Activated T-helper 2 cell treated with anti-CD3 and anti-CD28 coated beads, Interferon-gamma antibody, Interleukin-2, Interleukin-4, amounts not matched to agents 10 μg/mL and 5 μg/mL and 100 μg/mL, durations not matched to agents 14 hours and 24 hours and 36 hours (primary cell): ENCODE measurements at places on chromosomes 5 and 9.

- DNase-seq, result no peak
These were observed 36.4 kb downstream of the GGTA1 start for GRCh38 chr9:121463026-121463807.

DNA sequence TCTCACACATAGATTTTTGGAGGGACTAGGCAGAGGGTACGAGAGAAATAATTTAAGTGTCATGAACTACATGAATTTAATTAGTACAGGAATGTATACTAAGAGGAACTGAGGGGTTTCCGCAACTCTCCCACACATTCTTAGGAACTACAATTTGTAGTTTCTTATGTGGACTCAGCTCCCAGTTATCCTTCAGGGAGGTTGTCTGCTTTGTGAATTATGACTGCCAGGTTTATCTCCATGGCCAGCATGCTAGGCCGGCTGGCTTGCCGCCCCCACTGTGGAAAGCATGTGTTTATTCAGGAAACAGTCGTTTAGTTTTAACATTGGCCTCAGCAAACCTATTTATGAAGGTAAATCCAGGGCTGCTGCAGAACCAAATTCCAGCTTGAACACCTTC, 415.0 kb downstream of the KCTD16 start:
- no peak for DNase-seq

DNA sequence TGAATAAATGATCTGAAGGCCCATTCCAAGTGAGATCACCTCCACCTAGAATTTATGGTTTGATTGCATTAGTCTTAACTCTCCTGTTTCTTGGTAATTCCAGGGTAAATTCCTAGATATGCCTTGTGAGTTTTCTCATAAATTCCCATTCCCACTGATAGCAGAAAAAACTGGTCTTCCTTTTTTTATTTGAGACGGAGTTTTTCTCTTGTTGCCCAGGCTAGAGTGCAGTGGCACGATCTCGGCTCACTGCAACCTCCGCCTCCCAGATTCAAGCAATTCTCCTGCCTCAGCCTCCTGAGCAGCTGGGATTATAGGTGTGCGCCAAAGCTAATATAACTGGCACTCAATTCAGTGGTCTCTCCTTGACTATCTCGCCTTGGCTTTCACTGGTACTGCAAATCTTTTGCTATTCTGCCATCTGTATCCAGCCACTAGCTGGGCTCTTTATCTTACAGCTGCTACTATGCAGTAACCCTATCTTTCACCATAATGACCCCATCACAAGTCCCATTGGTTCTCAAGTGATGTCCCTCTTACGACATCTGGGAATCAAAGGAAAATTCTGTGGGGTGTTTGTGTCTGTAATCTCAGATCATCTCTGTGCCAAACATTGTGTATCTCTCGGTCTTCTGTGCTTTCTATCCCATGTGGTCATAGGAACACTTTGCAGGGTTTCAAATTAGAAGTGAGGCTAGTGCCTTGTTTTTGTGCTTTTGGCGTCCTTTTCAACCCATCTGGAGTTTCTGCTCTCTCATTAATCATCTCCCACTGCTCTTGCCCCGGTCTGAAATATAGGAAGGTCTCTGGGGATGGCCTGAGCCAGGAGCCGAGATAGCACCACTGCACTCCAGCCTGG, 14.4 kb downstream of the HNRNPK start:
- no peak for DNase-seq

DNA sequence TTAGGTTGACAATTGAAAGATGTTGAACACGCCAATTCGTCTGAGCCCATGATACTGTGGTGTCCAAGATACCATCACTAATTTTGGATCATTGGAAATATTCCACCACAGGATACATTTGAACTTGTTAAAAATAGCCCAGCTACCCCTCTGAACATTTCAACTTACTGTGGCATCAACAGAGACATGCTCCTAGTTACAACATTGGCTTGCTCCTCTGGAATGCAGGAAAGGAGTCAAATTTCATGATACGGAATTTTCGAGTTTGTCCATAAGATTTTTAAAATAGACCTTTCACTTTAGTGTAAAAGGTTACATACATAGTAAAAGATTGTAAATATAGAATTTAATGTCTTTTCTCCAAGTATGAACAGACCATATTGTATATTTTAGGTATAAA, 12.8 kb downstream of the SEMA5A start:
- no peak for DNase-seq

DNA sequence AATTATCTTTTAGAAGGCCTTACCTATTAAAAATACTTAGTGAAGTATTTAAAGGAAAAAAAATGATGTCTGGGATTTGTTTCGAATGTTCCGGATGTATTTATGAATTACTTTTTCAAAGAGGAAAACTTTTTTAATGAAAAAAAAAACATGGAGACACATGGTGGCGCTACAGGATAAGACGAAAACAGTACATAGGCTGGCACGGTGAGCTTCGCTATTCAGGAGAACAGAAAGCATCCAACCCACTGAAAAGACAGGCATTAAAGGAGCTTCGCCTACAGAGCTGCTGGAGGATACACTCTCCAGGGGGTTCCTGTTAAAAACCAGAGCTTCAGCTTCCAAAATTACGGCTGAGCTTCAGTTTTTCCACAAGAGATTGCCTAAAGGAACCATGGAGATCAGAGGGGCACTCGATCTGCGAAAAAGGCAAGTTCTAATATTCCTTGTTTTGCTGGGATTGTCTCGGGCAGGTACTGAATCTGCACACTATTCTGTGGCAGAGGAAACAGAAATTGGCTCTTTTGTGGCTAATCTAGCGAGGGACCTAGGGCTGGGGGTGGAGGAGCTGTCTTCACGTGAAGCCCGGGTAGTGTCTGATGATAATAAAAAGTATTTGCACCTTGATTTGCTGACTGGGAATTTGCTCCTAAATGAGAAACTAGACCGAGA, at the start of gene PCDHB14:
TSS of gene PCDHB14 (plus strand) at position 232 of the 672 bp plus-strand sequence. CDS start at position 395, 163 bp downstream.
- DNase-seq, result no peak

GRCh38 chr9:87247097-87247496, 250.6 kb upstream of the DAPK1 start:
- DNase-seq, result no peak

- DNase-seq, result no peak
These were observed 1057.2 kb upstream of the CDH10 start for GRCh38 chr5:25701936-25702335.

DNA sequence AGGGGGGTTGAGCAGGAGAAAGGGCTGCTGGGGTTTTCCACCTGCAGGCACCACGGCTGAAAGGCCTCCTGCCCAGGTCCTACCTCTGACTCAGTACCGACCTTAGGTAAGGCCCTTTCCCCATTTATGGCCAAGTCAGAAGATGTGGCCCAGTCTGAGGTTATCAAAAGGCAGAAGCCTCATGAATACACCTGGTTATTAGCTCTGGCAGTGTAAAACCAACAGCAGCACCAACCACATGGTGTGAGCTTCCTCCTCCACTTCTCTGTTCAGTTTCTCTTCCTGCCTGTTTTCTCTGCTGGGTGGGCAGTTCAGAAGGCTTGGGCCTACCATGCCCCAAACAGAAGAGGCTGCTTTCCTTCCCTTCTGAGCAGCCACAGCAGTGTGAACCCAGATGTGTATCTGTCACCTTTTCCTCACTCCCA, 86.9 kb downstream of the UGCG start:
- no peak for DNase-seq

GRCh38 chr5:102891175-102891574, 136.1 kb downstream of the PAM start:
- DNase-seq, result no peak

GRCh38 chr5:148541054-148541835, 113.1 kb downstream of the HTR4 start:
- no peak for DNase-seq

GRCh38 chr5:90050103-90050502, 359.5 kb downstream of the CETN3 start:
- no peak for DNase-seq

GRCh38 chr9:14198841-14199455, 115.0 kb downstream of the NFIB start:
- DNase-seq, result no peak

DNA sequence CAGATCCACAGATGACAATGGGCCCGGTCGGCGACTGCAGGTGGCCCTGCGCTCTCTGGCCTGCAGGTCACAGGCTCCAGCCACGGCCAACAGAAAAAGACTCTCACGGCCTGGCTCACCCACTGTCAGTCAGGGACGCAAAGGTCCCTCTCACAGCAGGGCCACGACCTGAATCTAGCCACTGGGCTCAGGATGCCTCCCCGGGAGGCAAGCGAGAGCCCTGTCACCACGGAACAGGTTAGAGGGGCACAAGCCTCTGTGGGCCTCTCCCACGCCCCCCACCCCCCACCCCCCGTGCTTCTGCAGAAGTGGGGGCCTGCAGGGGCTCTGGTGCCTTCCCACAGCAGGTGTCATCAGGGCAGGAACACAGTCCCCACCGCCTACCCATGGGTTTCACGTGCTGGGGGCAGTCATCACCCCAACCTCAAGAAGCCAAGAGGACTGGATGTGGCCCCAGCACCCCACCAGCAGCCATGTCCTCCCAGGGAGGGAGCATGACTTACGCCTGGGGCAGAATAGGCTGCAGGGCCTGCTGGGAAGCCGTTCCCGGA, 17.3 kb upstream of the EGFL7 start:
- no peak for DNase-seq

- no peak for DNase-seq
These were observed 6.7 kb downstream of the NME5 start for GRCh38 chr5:138132543-138132942.

- no peak for DNase-seq
These were observed 69.3 kb downstream of the ANKRD31 start for GRCh38 chr5:75167345-75167744.

DNA sequence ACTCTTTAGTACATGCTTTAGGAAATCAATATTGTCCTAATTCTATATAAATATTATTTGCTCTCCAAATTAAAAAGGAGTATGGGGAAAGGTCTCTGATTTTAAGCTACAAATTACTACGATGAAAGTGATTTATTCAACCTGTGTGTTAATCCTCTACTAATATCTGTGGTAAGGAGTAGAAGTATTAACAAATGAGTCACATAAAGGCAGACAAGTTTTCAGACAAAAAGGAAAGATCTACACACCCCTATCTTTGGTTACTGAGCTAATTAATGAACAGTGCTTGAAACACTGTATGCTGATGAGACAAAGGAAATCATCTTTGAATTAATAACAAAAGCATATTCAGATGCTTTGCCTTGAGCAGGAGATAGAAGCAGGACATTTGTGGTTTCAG, 15.9 kb downstream of the LOX start:
- no peak for DNase-seq

- no peak for DNase-seq
These were observed 11.8 kb upstream of the SYK start for GRCh38 chr9:90789862-90790261.

- DNase-seq, result no peak
These were observed 18.4 kb upstream of the FBP2 start for GRCh38 chr9:94612071-94612470.

DNA sequence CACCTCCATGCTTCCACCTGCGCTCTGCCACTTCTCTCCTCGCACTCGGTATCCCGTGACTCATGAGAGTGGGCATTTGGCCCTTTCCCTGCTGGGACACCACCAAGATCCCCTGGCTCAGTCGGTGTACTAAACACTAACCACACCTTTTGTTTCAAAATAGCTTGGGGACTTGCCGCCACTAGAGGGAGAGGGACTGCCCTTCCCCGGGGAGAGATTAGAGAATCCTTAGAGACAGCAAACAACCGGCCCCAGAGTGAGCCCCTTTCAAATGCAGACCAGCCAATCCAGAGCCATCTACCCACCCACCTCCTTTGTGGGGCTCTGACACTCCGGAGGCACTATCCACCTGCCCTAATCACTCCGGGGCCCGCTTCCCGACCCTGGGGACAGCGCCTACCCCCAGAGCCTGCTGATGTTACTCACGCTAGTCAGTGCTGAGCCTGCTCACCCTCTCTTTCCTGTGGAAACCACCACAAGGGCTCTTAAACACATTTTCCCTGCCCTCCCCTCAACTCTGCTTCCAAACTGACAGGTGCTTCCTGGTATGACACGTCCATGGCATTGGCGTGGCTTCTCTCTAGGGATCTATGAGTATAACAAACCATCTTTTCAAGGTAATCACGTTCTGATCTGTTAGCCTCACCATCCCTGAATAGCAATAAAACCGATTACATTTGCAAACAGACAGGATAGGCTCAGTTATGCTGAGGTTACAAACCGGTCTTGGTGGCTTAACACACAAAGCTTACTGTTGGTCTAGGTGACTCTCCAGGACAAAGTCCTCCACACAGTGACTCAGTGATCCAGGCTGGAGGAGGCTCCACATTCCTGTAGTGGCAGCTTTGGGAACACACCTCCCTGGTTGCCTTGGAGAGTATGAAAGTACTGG, 180.1 kb upstream of the MVB12B start:
- DNase-seq, result peak; percentile 9

DNA sequence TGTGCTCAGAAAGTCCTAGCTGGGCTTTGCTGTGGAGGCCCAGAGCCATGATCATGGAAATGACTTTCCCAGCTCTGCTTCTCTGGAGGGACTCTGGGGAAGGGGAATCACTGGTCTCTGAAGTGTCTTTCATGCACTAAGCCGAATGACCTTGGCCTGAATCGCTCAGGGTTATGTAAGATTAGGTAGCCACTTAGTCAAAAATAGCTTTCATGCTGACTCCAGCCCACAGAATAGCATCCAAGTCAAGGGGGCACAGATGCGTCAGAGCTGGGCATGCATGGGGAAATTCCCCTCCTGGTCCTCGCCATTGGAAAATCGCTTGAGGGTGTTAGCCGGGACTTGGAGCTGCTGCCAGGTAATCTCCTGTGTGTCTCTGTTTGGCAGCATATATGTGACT, 36.1 kb upstream of the PPARGC1B start:
- no peak for DNase-seq

- DNase-seq, result no peak
These were observed 3.3 kb upstream of the PURA start for GRCh38 chr5:140110646-140110957.

DNA sequence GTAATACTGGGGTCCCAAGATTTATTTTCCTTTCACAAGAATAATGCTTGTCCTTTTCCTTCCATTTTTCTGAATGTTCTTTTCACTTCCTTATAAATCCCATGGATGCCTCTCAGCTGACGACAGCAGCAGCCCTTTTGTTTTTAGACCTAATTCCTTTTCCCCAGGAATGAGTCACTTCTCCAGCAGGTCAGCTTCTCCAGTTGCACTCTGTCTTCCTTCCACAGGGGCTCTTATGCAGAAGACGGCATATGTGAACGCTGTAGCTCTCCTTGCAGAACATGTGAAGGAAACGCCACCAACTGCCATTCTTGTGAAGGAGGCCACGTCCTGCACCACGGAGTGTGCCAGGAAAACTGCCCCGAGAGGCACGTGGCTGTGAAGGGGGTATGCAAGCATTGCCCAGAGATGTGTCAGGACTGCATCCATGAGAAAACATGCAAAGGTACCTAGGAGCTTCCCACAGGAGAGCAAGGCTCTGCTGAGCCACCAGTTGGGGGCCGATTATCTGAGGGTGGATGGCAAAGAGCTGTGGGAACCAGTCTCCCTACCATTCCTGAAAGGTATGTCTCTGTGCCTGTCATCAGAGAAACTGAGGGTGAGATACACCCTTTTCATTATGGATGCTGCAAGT, 72.9 kb downstream of the RFK start:
- DNase-seq, result no peak

DNA sequence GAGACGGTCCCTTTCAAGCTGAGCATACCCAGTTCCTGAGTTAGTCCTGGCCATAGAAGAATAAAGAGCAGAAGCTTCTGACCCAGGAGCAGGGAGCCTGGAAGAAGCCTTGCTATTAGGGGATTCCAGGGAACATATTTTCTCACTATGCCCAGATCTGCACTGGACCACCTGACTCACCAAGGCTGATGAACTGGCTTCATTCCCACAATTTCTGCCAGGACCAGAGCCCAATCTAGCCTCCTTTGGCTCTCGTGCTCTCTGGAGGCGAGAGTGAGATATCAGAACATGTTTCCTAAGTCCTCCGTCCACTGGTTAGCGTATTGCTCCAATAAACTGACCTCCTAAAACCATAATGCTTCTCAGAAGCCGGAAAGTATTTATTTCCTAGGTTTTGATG, 9.9 kb downstream of the GABBR2 start:
- no peak for DNase-seq
